ENCODE measurements at places on chromosomes 1 and 21.

DNA sequence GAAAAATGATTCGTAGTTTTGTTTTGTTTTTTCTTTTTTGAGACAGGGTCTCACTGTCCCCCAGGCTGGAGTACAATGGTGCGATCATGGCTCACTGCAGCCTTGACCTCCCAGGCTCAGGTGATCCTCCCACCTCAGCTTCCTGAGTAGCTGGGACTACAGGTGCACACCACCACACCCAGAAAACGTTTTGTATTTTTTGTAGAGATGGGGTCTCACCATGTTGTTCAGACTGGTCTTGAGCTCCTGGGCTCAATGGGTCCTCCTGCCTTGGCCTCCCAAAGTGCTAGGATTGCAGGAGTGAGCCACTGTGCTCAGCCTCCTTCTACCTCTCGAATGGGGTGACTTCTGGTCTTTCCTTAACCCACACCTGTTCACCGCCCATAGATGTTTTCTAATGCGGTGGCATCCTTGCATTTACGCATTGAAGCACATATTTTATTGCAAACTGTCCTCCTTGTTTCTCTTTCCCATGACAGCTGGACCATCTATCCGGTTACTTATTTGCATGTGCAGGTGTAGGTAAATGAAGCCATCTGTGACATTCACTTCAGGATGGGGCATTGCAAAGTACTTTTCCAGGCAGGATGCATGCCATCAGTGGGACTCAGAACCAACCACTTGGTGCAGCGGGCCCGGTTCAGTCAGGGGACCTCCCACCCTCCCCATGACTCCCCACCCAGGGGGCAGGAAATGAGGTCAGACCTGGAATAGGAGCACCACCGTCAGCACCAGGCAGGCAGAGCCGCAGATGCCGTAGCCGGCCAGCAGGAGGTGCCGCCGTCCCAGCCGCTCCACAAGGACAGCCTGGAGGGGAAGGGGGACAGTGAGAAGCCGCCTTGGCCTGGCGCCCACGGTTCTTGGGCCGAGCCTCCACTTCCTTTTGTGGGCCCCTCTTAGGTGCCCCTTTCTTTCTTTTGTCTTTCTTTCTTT lies 16.5 kb downstream of the SLC2A7 start:
- DNase-seq: no peak

- peak; percentile 91 for DNase-seq
These were observed 7.1 kb downstream of the PHLDA3 start for GRCh38 chr1:201461645-201462441.

DNA sequence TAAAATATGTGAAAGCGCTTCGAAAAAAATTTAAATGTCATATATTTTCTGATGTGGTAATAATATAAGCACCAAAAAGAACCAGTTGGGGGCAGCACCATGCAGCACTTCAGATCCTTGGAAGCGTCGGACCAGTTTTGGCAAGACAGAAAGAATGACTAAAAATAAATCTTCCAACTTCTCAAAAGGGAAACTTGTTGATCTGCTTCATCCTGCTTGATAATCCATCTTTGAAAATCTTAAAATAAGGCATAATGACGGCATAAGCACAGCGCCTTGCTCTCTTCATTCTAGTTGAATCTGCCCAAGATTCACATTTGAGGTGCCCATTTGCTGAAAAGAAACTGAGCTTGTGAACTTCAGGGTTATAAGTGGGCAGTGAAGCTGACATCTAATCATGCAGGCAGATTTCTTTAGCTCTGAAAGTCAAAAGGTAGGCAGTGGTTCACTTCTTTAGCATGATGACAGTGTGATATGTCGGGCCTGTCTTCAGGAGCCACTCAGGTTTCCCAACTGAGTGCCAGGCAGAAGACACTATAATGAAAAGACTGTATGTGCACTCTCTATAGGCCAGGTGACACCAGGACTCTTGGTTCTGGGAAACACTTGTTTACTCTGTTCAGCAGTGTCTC lies 19.8 kb upstream of the MUTYH start:
- no peak for DNase-seq

DNA sequence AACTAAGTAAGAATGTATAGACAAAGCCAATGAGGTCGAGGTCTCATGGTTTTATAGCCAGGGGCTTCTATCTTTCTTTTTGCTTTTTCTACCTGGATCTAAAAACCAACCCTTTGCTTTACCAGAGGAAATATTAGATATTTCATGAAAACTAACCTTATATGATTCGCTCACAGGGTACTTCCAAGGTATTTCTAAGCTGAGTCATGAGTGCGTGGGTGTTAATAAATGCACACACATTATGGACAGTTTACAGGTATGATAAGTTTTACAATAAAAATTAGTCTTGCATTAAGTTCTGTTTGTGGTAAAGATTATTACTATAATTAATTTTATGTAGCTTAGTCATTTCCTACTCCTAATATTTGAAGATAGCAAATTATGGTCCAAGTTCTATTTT lies 217.2 kb downstream of the CHRM3 start:
- DNase-seq: no peak

DNA sequence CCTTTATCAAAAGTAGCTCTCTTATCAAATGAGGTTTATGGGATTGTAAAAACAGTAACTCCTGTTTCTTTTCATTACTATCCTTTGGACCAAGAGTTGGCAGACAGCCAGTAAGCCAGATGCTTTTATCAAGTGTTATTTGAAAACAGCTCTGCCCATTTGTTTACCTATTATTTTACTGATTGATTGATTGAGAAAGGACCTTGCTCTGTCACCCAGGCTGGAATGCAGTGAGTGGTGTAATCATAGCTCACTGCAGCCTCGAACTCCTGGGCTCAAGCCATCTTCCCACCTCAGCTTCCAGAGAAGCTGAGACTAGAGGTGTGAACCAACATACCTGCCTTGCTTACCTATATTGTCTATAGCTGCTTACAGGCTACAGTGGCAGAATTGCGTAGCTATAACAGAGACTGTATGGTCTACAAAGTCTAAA lies 3.6 kb downstream of the PRKAB2 start:
- DNase-seq: no peak

- no peak for DNase-seq
These were observed 5.2 kb upstream of the KRTAP19-8 start for GRCh38 chr21:31043471-31043870.

DNA sequence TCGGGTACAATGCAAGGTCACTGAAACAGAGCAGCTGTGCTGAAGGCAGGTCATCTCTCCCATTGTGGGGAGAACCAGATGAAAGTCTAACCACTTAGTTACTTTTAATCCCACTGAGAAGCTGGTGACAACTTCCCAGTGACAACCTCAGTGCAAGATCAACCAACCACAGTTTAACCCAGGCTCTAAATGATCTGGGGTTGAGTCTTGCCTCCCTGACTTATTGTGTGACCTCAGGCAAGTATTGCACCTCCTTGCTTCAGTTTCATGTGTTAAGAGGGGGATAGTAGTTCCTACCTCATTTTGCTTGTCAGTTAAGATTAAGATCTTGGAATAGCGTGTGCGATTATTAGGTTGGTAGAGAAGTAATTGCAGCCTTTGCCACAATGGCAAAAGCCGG lies 3.2 kb downstream of the ZP4 start:
- DNase-seq: no peak

DNA sequence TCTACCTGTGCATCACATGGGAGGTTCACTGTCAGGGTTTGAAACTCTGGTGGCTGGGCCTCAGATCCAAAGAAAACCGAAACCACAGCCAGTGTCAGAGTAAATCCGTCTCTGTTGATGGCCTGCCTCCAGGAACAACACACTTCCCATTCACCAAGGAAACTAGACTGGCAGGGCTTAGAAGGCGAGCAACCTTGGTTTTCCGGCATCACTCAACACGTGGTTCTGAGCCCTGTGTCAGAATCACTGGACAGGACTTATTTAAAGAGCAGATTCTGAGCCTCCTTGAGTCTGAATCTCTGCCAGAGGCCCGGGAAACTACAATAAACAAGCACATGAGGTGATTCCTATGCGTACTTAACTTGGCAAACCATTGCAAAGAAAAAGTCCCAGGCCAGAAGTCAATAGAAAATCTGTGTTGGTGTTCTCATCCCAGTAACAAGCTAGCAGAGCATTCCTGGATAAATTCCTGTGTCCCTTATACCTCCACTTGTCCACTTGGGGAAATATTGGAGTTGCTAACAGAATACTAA lies 70.0 kb downstream of the KCTD3 start:
- DNase-seq: peak; percentile 54

Measured in GM04503 (cell line).